Brain microvascular endothelial cell (primary cell): ENCODE measurements at places on chromosomes 12 and 14.

DNA sequence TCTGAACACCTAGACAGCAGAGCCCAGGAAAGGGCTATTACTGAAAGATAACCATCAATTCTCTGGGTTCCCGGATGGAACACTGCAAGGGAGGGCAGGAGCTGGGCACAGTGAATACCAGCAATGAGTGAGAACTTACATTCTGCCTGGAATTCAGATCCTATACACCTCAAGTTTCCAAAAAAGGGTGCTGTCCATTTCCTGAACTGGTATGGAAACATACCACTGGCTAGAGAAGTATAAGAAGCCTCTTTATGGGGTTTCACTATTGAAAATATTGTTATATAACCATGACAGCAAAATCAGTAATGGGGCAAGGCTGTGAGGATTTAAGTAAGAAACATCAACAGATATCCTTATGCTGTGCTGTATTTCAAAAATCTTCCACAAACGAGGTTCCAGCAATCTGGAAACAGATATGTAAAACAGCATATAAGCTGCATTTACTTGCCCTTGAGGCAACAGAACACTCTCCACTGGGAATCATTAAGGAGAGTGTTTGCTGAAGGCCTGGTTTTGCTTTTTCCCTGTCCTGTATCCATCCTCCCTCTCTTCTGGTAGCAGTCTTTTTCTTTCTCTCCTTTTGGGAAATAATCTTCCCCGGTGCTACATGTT lies 53.3 kb upstream of the GTF2A1 start:
- DNase-seq = no peak

DNA sequence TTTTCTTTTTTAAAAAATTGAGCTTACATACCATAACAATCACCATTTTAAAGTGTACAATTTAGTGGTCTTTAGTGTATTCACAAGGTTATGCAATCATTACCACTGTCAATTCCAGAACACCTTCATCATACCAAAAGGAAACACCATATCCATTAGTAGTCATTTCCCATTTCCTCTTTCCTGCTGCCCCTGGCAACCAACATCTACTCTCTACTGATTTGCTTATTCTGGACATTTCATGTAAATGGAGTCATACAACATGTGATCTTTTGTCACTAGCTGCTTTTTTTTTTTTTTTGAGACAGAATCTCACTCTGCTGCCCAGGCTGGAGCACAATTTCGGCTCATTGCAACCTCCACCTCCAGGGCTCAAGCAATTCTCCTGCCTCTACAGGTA lies 66.8 kb upstream of the CFL2 start:
- DNase-seq = peak; percentile 90

GRCh38 chr12:6321905-6322304 lies 11.4 kb downstream of the PLEKHG6 start:
- no peak for DNase-seq

- peak; percentile 62 for DNase-seq
These were observed 144.6 kb downstream of the ETV6 start for GRCh38 chr12:11793921-11794710.

GRCh38 chr12:122834921-122835749 lies at the start of gene HIP1R:
Gene HIP1R (plus strand): TSS chr12:122835457. CDS start chr12:122835551, 94 bp downstream.
- DNase-seq = no peak

DNA sequence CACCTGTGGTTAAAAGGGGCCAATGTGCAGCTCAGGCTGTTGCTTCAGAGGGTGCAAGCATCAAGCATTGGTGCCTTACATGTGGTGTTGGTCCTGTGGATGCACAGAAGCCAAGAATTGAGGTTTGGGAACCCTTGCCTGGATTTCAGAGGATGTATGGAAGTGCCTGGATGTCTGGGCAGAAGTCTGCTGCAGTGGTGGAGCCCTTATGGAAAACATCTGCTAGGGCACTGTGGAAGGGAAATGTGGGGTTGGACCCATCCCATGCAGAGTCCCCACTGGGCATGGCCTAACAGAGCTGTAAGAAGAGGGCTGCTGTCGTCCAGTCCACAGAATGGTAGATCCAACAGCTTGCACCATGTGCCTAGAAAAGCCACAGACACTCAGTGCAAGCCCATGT lies 36.6 kb downstream of the PCNX1 start:
- DNase-seq = no peak

DNA sequence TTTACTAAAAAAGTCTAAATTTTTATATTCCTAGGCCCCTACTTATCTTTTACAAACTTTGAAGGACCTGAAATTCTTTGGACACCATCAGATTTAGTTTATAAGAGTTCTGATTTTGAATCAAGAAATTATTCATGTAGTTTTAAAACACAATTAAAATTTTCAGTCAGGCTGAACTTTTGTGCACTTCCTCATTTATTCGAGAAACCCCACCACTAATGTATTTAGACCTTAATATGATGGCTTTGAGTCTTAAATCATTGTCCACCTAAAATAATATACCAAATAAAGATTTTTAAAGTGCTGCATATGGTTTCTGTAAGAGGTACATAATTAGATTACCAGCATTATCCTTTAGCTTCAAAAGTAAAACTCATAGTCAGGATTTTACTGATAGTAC lies 103.4 kb downstream of the PAWR start:
- DNase-seq = no peak

- DNase-seq = peak; percentile 78
These were observed 1.0 kb upstream of the NAP1L1 start for GRCh38 chr12:76085520-76085868.

GRCh38 chr12:2390850-2391390 lies 338.1 kb downstream of the CACNA1C start:
- DNase-seq = no peak

DNA sequence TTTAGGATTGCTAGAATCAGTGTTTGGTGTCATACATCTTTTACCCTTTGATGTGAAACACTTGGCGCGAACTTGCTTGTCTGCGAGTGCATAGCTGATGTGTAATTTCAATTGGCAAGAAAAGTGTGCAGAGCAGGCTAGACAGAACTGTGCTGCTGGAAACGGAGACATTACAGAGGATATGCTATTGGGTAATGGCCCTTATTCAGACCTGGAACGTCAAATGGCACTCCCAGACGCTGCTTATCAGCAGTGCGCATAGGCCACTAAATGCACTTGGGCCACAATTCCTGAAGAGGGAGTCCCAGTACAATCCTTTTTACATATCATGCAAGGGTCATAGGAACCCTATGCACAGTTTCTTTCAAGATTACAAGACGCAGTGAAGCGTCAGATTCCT lies 15.7 kb upstream of the SLC10A1 start:
- DNase-seq = no peak

GRCh38 chr12:27873010-27873409 lies 93.0 kb upstream of the MANSC4 start:
- no peak for DNase-seq

- DNase-seq = no peak
These were observed 410.1 kb upstream of the MGAT4C start for GRCh38 chr12:86666316-86666715.
